ENCODE measurements at places on chromosomes 12 and 14.
A peak's percentile ranks its signal among the peaks of the same experiment; 100 is the strongest.

- no peak for DNase-seq
Measured at GRCh38 chr12:64655141-64655540, 44.8 kb downstream of the RASSF3 start.

GRCh38 chr12:108833757-108834472 lies 23.5 kb downstream of the SSH1 start:
- DNase-seq, result no peak

GRCh38 chr12:1666685-1667162 lies 24.1 kb upstream of the ADIPOR2 start:
- DNase-seq, result no peak

- no peak for DNase-seq
Measured at GRCh38 chr12:114681116-114681871, 2.7 kb downstream of the TBX3 start.

GRCh38 chr12:3361146-3361545 lies 129.9 kb upstream of the PRMT8 start:
- DNase-seq, result no peak

DNA sequence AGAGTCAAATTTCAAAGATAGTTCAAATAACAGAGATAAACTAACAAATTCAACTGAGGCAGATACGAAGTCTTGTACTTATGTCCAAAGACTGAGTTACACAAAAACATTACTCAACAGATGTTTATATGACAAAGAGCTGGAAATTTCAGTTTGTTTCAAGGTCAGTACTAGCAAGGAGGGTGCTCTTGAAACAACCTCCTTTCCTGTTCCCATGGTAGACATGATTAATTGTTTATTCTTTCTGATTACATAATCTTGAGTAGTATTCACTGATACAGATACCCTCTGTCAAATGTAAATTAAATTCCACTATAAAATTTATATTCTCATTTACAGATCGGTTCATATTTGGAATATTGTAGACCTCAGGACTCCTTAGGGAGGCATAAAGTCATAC lies 23.4 kb downstream of the TSPAN8 start:
- DNase-seq, result no peak

GRCh38 chr14:24662753-24663152 lies 28.8 kb upstream of the GZMB start:
- no peak for DNase-seq

DNA sequence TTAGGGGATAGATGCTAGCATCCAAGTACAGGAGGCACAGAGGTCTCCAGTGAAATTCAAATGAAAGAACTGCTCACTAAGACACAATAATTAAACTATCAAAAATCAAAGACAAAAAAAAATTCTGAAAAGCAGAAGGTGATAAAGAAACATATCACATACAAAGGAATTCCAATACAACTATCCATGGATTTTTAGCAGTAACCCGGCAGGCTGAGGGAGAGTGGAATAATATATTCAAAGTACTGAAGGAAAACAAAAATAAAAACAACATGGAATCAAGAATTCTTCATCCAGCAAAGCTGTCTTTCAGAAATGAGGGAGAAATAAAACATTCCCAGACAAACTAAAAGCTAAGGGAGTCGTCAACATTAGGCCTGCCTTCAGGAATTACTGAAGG lies 31.9 kb downstream of the A2M start:
- no peak for DNase-seq

DNA sequence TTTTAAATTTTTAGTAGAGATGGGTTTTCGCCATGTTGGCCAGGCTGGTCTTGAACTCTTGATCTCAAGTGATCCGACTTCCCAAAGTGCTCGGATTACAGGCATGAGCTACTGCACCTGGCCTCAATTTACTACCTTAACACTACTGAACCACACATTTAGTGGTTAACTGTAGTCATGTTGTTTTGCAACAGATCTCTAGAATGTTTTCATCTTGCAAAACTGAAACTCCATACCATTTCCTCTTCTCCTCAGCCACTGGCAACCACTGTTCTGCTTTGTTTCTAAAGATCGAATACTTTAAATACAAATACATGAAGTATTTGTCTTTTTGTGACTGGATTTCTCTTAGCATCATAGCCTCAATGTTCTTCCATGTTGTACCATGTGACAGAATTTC lies 15.4 kb upstream of the SMCO2 start:
- DNase-seq, result peak; percentile 28

- DNase-seq, result no peak
Measured at GRCh38 chr12:58174316-58174715, 232.9 kb downstream of the ATP23 start.
